ENCODE measurements at places on chromosomes 11 and 22.

- no peak for DNase-seq
Observed at GRCh38 chr22:25759825-25760231, 17.8 kb downstream of the MYO18B start.

DNA sequence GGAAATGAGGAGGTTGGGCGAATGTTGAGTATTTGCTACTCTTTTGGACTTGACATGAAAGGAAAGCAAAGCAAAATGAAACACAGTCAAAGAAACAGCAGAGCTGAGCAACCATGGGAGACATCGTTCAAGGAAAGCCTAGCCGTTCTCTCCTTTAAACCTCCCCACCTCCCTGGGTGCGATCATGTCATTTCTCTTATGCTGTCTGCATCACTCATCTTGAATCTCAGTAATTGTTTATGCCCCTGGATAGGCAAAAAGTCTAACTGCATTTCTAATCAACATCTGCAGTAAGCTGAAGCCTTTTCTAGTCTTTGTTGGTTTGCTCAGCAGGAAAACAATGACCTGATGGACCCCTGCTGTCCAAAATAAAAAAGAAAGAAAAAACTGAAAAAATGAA lies 107.0 kb downstream of the MSANTD4 start:
- DNase-seq: no peak

GRCh38 chr11:116581349-116581748 lies 191.4 kb downstream of the BUD13 start:
- DNase-seq: no peak

GRCh38 chr11:130516554-130517505 lies 68.4 kb downstream of the ADAMTS15 start:
- no peak for DNase-seq

GRCh38 chr11:23859087-23859486 lies 637.8 kb upstream of the LUZP2 start:
- no peak for DNase-seq

- DNase-seq: no peak
Observed at GRCh38 chr22:44098021-44098739, 74.1 kb downstream of the PARVB start.

DNA sequence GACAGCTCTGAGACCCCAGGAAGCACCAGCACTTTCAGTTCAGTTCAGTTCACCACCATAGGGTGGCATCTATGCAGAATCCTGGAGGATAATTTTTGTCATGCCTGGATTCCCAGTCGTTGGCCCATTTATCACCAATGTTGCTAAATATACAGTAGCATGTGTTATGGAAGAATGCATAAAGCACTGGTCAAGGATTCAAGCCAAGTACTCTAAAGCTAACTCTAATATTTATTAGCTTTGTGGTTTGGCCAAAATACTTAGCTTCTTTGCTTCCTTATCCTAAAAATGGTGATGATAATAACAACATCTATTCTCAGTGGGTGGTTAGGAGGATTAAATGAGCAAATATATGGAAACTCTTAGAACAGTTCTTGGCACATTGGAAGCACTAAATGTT lies 294.7 kb upstream of the ZC3H12C start:
- DNase-seq: no peak

GRCh38 chr11:112525844-112526590 lies 265.4 kb upstream of the PLET1 start:
- no peak for DNase-seq

DNA sequence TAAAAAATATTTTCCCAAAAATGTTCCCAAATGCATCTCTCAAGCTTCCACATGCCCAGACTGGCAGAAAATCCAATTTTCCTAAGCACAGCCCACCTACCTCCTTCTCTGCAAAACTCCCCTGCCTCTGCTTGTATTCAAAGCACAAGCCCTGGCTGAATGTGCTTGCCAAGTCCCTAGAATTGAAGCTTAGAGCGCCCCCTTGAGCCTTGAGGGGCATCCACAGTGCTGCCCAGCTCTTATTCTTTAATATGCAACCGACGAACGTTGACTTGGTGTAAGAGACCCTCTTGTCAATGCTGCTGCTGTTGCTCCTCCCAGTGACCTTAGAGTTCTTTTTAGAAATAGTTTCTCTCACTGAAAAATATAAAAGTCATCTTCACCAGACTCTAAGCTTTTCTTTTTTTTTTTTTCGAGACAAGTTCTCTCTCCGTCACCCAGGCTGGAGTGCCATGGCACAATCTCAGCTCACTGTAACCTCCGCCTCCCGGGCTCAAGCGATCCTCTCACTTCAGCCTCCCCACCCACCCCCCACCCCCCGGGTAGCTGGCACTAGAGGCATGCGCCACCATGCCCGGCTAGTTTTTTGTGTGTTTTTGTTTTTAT lies 63.5 kb upstream of the CAPRIN1 start:
- no peak for DNase-seq

DNA sequence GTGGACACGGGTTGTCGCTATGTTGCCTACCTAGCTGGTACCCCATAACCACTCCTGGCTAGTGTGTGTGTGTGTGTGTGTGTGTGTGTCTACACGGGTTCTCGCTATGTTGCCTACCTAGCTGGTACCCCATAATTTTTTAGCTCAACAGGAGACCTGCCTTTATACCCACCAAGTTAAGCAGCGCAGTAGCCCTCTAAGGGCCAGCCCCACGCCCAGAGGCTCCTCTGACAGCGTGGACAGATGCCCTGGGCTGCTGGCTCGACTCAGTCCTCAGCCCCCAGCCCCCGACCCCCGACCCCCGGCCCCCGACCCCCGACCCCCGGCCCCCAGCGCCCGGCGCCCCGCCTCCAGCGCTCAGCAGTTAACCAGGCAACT lies 351 bp upstream of the AKIP1 start:
- DNase-seq: no peak

- DNase-seq: no peak
Observed at GRCh38 chr22:27760474-27760873, 41.1 kb downstream of the MN1 start.

- no peak for DNase-seq
Observed at GRCh38 chr11:113487622-113488021, 12.4 kb upstream of the DRD2 start.

- no peak for DNase-seq
Observed at GRCh38 chr11:70952191-70952590, 300.2 kb downstream of the SHANK2 start.

DNA sequence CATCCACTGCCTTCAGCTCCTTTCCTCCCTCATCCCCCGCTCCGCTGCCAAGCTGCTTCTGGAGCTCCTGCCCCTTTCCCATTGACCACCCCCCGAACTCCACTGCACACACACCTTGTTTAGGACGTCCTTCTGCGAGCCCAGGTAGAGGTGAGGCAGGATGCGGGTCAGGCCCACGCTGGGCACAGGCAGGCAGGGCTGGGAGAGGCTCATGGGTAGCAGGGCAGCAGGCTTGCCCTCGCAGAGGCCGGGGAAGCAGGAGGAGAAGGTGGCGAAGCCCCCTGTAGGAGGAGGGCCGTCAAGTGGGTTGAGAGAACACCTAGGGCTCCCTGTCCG lies 13.3 kb downstream of the DUSP8 start:
- no peak for DNase-seq

DNA sequence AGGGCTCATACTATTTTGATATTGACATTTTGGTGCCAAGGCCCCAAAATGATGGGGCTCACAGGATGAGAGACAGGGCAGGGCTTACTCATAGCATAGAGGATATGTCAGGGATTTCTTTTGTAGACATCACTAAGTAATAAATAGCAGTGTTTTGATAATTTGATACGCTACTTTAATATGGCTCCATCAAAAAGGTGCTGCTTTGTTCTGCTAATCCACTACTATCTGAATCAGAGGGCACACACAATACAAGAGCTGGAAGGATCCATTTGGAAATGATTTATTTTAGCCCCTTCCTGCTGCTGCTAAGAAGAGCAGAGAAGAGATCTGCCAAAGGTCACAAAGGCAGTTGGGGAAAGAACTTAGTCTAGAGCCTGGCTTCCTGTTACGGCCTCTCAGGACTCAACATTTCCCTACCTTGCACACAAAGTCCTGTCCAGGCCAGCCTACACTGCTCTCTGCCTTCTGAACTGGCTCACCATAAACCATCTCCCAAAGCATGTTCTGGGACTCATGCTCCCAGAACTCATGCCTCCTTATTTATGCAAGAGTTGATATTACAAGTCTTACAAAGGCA lies 261.3 kb upstream of the ARHGAP20 start:
- DNase-seq: no peak

DNA sequence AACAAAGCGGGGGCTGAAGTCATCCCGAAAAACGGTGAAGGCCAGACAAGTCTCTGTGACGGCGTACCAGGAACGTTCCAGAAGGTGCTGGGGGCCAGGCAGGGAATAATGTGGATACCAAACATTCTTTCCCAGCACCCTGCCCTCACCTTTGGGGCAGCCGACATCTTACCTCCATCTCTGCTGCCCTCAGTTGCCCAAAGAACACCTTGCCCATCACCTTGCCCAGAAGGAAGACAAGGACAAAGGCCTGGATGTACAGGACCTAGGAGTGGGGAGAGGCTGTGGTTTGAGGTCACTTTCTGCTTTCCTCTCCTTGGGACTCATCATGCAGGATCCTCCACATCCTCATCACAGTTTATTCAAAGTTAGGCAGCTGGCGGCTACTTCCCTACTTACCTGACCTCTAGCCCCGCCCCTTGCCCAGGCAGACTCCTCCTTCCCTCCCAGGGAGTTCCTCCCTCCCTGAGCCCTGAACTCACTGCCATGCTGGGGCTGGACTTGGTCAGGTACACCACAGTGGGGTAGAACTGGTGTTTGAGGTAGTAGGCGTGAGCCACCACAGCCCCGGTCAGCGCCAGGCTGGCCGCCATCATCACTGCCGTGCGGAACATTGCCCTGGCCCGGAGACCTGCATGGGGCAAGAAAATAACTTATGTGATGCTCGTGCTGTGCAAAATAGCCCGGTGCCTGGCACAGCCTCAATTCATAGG lies 1.2 kb downstream of the SYVN1 start:
- no peak for DNase-seq

DNA sequence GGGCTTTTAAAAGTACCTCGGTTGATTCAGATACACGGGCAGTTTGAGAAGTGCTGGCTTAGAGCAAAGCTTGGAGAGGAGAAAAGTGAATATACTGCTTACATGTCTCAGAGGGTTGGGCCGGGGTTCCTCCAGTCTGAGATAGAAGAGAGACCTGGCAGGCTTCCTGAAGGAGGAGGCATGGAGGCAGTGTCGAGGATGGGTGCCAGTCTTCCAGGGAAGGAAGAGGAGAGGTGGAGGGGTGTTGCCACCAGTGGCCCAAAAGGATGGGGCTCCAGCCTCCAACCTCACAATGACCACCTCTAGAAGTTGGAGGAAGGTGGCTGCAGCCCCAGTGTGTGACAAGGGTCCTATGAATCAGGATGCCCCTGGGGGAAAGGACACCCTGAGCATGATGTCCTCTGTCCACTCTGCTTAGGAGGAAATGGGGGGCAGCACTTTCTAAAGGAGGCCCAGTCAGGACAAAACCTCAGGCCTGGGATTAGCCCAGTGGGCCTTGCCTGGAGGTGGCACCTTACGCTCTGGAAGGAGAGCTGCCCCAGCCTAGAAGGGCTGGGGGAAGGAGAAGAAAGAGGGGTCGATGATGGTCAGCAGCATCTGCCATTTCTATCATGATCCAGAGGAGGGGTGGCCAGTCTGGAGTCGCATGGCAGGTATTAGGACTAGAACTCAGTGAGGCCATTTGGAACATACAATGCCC lies 65.2 kb downstream of the CD82 start:
- DNase-seq: no peak

GRCh38 chr22:38120359-38121110 lies 10.1 kb upstream of the BAIAP2L2 start:
- DNase-seq: no peak

GRCh38 chr11:86370922-86371594 lies 3.6 kb upstream of the CCDC81 start:
- no peak for DNase-seq

GRCh38 chr11:17169876-17170275 lies 37.9 kb downstream of the PIK3C2A start:
- DNase-seq: no peak

DNA sequence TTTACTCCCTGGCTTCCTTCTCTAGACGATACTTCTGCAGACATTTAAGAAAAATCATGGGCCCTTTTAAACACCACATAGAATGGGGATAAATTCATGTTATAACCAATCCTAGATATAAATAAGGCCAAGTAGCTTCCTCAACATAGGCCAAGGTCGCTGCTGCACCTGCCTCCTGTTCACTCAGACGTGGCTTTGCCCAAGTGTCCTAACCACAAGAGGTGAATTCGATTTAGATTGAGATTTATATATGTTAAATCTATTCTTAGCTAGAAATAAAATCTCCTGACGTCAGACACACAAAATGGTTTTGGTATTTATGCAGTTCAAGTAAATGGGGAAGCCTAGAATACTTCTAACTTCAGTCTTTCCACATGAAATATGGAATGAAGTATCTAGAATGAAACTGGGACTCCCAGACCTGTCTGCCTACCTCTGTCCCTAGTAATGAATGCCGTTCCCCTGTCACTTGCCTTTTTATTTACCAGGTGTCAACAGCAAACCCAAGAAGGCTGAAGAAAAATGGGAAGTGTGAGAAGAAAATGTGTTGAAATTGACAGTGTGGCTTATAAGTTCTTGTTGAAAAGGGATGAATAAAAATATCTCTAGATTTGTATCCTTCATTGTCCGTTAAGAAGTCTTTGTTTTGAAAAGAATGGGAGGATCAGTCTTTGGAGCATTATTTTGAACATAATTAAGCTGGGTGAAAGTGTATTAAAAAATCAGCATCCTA lies 131.8 kb downstream of the HIPK3 start:
- no peak for DNase-seq

DNA sequence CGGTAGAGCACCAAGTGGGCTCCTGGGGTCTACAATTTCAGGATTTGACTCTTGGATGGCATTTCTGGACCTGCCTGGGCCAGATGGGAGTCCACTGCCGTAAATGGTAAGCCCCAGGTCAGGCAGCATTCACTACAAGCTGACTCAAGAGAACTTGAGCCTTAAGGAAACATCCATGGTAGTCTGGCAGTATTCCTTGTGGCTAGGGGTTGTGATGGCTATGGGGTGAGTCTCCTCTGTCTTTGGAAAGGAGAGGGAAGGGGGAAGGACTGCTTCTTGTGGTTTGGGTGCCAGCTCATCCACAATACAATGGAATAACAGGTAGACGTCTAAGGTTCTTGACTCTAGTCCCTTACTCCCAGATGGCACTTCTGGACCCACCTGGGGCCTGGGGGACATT lies 32.3 kb upstream of the POU2AF2 start:
- no peak for DNase-seq

GRCh38 chr11:132072044-132072857 lies 701.8 kb downstream of the NTM start:
- DNase-seq: no peak

DNA sequence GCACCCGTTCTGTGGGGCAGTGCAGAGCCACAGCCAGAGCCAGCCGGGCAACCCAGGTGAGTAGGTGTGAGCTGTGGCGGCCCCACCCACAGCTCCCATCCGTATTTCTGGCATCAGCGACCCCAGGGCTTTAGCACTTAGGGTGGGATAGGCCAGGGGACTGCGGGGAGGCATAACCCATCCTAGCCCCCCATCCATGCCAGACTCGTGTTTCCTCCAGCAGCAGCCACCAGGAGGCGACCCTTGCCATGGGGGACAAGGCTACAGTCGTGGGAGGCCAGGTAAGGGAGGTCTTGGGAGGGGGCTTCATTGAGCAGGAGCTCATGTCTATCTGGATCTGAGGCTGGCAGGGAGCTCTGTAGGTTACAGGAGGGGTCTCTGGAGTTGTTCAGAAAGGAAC lies 873 bp downstream of the OTOG start:
- DNase-seq: no peak
